ENCODE measurements at places on chromosomes 13 and 19.

DNA sequence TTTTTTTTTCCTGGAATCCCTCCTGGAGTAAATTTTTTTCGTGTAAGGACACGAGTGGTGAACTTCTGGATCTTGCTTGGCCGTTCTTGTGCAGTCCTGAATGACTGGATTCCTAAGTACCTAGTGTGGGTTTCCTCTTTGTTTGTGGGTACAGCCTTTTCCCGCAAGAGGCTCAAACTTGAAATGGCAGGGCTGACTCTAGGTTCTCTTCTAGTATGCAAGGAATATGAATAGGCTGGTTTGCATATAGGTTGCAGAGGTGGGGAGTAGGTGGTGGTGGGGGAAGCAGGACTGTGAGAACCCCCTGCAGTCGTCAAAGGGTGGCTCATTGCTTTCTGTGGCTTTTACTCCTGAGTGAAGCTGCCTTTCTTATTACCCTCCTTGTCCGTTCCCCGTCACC lies 13.6 kb downstream of the UBAC2 start:
- peak; percentile 42 for DNase-seq

- DNase-seq, result no peak
Observed at GRCh38 chr19:10289167-10289835, 451 bp upstream of the ICAM5 start.

- peak; percentile 58 for DNase-seq
Observed at GRCh38 chr19:9406798-9407352, 28.5 kb downstream of the ZNF266 start.

GRCh38 chr13:44255771-44256364 lies 117.8 kb upstream of the SERP2 start:
- DNase-seq, result no peak

- no peak for DNase-seq
Observed at GRCh38 chr19:4814625-4815425, 16.7 kb downstream of the TICAM1 start.

GRCh38 chr19:2970201-2970835 lies 7.0 kb upstream of the TLE6 start:
- DNase-seq, result no peak

DNA sequence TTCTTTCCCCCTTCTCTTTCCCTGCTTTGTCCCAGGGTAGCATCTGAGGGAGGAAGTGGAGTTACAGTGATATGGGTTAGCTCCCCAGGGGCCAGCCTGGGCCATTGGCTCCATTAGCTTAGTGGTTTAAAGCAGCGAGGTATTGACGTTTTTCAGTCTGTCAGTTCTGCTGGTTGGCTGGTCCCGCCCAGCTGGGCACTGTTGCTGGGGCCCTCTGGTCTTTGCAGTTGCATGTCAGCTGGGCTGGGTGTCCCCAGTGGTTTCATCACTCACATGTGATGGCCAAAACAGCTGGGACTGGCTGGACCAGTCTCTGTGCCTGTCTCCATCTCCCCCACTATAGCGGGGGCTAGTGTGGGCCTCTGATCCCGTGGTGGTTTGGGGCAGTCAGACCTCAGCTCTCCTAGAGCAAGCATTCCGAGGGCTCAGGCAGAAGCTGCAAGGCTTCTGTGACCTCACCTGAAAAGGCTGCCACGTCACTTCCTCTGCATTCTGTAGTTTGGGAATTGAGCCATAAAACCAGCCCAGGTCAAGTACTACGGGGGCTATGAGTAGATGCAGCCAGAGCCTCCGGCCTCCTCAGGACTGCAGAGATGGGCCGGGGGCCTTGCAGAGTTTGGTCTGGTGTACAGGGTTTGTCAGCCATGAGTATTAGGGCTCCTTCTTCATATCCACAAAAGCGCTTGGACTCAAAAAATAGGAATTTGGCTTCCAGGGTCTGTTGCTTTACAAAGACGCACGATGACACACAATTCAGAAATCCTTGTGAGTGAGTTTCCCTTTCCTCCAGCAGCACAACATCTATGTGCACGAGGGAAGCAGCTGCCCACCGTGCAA lies 30.0 kb downstream of the TSSK6 start:
- DNase-seq, result no peak

- DNase-seq, result peak; percentile 66
Observed at GRCh38 chr19:47032171-47032811, 12.7 kb downstream of the NPAS1 start.

GRCh38 chr13:105147461-105147860 lies 1388.0 kb downstream of the EFNB2 start:
- DNase-seq, result no peak

- no peak for DNase-seq
Observed at GRCh38 chr13:106898231-106898630, 330.3 kb upstream of the ARGLU1 start.

GRCh38 chr13:102033386-102033785 lies 368.5 kb downstream of the FGF14 start:
- no peak for DNase-seq

DNA sequence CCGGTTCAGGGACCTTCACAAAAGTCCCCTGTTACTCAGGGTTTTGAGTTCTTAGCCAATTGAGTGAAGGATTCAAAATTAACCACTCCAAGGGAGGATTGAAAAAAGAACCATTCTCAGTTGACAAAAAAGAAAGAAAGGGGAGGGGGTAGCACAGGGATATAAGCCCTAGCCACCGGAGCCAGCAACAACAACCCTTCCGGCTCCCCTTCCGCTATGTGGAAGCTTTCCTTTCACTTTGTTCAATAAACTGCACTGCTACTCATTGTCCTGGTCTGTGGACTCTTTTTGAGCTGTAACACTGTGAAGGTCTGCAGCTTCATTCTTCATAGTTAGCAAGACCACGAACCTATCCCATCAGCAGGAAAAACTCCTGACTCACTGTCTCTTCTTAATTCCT lies 1488.1 kb upstream of the PRR20A start:
- DNase-seq, result no peak

DNA sequence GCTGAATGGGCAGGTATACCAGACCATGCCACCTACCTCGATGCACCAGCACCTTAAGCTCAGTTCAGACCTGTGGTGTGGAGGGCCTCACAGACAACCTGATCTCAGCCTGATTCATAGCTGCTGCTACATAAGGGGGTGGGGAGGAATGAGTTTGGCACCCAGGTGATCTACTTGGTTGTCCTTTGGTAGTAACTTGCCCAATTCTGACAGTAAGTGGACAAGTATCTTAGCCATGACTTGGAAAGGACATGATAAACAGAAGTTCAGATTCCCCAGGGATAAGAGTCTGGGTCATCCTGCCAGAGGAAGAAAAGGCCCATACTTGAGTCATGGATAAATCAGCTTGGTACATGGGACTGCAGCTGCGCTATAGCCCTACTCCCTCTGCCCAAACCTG lies 28.4 kb upstream of the SOHLH2 start:
- no peak for DNase-seq

DNA sequence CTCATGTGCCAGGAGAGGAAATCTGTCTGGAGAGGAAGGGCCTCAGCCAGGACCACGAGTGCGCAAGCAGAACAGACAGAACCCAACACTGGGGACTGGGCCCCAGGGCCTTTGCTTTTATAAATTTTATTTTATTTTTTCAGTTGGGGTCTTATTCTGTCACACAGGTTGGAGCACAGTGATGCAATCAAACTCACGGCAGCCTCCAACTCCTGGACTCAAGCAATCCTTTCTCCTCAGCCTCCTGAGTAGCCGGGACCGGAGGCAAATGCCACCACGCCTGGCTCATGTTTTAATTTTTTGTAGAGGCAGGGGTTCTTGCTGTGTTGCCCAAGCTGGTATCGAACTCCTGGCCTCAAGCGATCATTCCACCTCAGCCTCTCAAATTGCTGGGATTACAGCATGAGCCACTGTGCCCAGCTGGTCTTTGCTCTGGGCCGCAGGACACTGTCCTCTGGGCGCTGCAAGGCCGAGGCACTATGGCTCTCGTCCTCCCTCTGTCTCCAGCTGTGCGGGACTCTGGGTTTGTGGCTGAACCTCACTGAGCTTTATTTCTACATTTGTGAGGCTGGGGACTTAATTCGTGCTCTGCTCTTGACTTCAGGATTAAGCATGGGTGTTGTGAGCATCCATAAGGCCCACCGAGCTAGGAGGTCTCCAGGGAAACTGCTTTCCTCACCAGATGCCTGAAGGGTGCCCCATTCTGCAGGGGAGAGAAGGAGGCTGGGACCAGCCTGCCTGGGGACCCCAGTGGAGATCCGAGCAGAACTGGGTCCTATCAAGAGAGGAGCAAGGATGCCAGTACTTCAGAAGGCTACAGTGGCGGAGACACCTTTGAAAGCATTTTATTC lies 144.2 kb upstream of the VSTM2B start:
- no peak for DNase-seq

GRCh38 chr19:51786646-51787494 lies 8.1 kb upstream of the FPR3 start:
- DNase-seq, result no peak

- no peak for DNase-seq
Observed at GRCh38 chr19:2575734-2576481, 100.0 kb downstream of the GADD45B start.

- DNase-seq, result no peak
Observed at GRCh38 chr13:45925151-45925550, 73.6 kb upstream of the SIAH3 start.

GRCh38 chr19:18869023-18869618 lies 26.8 kb downstream of the CERS1 start:
- no peak for DNase-seq

DNA sequence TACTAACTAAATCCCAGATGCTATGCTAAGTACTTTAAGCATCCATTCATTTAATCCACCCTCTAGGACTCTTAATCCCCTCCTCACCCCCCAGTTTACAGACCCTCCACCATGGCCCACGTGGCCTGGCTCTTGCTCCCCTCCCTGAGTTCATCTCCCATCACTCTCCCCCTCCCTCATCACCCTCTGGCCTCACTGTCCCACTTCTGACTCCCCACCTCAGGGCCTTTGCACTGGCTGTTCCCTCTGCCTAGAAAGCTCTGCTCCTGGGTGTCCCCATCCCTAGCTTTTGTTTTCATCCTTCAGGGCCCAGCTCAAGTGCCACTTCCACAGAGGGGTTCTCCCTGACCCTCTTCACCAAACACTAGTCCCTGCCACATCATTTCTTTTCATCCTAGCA lies 4.2 kb downstream of the B9D2 start:
- DNase-seq, result no peak

DNA sequence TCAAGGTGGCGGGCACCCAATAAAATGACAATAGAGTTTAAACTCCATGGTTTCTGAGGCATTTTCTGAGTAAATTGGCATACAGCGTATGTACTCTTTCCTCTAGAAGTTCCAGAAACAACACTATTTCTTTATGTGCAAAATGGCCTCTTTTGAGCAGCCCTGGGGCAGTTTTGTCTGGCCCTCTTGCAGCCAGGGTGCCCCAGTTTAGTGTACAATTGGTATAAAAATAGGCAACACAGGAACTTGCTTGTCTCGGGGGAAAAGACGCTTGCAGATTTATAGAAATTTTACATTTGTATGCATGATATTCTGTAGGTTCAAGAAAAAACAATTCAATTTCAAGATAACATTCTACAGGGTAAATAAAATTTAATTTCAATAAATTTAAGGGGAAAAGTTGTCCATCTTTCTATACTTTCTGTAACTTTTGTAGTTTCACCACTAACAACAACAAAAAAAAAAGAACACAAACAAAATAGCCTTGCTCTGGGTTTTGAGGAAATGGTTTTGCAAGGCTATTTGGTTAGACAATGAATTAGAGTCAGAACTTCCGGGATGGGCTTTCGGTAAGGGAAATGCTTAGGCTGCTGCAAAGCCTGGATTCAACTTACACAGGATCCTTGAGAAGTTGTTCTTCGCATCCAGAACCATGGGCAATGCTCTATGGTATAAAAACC lies 45.3 kb downstream of the LRCH1 start:
- DNase-seq, result no peak

- DNase-seq, result no peak
Observed at GRCh38 chr19:51018745-51019543, 565 bp downstream of the KLK10 start.

GRCh38 chr19:28504139-28504538 lies 708.8 kb downstream of the UQCRFS1 start:
- DNase-seq, result no peak

DNA sequence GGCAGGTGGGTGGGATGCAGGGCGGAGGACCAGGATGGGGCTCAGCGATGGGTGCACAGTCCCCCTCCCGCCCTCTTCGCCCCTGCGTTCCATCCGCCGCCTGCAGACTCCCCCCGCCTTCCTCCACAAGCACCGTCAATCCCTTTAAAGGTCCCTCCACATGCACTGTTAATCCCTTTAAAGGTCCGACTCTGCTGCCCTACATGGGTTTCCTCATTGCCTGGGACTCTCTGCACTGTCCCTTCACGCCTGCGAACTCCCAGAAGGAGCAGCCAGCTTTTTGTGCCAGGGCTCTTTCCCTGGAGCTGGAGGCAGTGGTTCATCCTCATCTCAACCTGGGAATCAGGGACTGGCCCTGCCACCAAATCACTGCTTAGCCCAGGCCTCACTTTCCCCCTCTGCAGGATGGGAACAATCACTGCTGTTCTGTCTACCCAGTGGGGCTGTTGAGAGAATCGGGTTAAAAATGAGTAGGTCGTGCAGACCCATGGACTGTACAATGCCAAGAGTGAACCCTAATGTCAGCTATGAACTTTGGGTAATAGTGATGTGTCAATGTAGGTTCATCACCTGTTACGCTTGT lies 20.4 kb downstream of the ZNF574 start:
- no peak for DNase-seq

GRCh38 chr13:44212633-44213396 lies 160.8 kb upstream of the SERP2 start:
- no peak for DNase-seq

GRCh38 chr19:38662537-38663155 lies 15.2 kb downstream of the ACTN4 start:
- DNase-seq, result no peak

GRCh38 chr19:19145684-19146608 lies 7.7 kb upstream of the TMEM161A start:
- peak; percentile 83 for DNase-seq

- DNase-seq, result no peak
Observed at GRCh38 chr19:51016798-51017683, 2.5 kb downstream of the KLK10 start.

DNA sequence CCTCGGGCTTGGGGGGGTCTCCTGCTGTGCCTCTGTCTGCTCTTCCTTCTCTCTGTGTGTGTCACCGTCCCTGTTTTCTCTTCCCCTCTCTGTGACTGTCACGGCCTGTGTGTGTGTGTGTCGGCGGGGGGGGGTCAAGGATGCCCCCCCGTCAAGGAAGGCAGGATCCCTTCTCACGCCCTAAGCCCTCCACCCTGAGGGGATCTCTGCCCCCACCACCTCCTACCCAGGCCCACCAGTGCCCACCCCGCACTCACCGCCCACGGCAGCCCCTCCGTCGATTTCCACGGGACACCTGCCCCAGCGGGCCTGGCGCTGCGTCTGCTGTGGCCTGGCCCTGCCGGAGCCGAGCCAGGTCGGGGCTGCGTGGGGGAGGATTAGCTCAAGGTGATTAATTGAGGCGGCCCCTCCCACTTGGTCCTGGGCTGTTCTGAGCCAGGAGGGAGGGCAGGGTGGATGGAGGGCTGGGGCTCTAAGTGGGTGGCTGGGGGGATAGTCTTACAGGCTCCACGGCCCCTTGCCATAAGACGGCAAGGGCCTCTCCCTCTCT lies at the start of gene RAX2:
Gene RAX2 (minus strand): TSS at position 323 of the 550 bp plus-strand sequence. CDS start 486 bp downstream, outside the sequence.
- DNase-seq, result no peak

GRCh38 chr13:33884531-33885220 lies 66.7 kb downstream of the RFC3 start:
- DNase-seq, result no peak
